ENCODE measurements at places on chromosomes 5 and 9.

DNA sequence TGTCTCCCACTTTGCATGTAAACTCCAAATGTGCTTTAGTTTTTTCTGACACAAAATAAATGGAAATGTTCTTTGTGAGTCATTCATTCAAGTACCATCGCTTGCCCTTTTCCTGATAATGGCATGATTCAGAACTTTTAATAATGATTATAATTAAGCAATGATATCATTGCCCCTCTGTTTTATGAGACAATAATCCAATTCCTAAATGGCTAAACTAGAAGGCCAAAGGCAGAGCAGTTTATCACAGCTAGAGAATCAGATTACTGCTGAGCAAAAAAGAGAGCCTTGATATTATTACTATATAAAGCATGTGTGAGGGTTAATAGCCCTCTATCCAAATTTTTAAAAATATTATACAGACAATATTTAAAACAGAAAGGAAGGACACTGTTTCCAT lies 484.2 kb upstream of the PTPRD start:
- DNase-seq, result no peak

- no peak for DNase-seq
Measured at GRCh38 chr5:143850050-143850683, 38.2 kb downstream of the HMHB1 start.

DNA sequence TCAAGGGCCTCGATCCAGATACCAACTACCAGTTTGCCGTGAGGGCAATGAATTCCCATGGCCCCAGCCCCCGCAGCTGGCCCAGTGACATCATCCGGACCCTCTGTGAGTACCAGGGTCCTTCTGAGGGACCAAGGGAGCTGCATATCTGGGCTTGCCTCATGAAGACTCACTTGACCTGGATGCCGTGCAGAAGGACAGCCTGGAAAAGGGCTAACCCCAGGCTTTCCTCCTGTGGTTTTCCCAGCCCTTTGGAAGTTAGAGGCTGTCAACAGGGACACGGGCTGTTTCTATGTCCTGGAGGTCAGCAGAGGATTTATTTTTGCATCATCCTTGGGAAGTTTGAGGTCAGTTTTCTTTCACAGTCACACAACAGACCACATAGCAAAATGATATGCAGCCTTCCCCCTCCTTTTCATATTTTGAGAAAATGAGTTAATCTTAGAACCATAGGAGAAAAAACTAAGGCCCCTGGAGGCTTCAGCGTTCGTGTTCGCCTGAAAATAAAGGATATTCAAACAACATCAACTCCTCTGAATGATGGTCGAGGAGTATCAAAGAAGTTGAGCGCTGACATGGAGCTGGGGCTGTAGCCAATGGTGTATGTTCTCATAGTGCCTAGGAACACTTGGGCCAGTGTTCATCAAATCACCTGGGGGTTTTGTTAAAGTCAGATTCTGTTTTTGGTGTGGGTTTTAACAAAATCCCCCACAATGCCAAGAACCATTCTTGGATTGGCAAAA lies 112.2 kb downstream of the EGFLAM start:
- no peak for DNase-seq

DNA sequence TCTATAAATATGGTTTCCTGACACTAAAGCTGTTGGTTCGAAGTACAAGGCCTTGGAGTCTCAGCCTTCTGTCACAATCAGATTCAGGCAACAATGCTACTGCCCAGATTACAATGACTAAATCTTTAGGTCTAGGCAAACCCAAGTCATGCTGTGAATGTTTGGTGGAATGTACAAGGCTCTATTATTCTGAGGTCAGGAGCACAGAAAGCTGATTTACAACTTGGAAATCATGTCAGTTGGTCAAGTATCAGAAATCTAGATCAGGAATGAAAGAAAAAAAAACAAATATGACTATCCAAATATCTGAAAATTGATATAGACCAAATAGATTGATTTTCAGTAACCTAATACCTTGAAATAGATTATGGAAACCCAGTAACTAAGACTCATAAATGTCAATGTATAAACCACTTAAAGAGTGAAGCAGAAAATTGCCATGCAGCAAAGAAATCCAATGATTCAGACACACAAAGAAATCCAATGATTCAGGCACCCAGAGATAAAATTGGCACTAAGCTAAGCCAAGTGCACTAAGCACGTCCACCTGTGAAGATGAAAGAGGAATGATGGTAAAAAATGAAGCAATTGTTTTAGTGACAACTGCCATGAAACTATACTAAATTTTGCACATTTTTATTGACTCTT lies 588.0 kb upstream of the TUSC1 start:
- no peak for DNase-seq

- no peak for DNase-seq
Measured at GRCh38 chr5:149024477-149024876, 38.4 kb downstream of the SH3TC2 start.

DNA sequence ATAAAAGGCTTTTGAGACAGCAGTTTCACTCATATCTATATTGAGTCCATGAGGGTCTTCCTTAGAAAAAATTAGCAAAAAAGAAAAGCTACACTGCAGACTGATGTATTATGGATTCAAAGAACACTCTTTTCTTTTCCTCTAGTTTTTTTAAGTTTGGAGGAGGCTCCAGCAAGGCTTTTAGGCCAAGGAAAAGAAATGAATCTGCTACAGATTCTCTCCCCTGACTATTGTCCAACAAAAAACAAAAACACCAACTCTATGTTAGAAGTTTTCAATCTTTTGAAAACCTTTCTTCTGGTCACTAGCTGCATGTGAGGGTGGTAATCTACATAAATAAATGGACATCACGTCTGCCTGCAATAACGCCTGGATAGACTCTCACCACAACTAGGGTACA lies 310.4 kb downstream of the ARL15 start:
- DNase-seq, result no peak

GRCh38 chr9:35617548-35617947 lies 665 bp downstream of the CD72 start:
- DNase-seq, result no peak

DNA sequence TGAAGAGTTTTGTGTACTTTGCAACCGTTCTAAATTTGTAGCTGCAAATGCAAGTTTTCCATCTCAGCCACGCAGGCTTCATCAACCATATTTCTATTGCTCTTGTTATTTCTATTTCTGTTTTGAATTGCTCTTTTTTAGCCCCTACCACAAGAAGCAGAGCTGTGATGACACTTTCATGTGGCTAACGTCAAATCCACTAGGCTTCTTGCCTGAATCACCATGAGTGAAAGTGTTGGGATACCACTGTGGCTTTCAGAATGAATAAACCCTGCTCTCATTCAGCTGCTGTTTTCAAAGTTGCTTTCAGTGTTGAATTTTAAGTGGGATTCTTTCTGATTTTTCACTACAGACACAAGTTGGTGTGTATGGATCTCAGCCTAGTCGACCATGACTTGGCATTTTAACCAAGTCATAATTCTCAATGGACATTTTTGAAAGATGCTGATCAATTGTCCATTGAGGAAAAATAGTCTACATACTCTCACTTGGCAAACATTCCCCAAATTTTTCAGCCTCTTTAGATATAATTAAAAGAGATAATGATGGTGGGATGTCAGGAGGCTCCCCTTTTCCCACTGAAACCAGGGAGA lies 41.0 kb upstream of the MTAP start:
- peak; percentile 65 for DNase-seq

DNA sequence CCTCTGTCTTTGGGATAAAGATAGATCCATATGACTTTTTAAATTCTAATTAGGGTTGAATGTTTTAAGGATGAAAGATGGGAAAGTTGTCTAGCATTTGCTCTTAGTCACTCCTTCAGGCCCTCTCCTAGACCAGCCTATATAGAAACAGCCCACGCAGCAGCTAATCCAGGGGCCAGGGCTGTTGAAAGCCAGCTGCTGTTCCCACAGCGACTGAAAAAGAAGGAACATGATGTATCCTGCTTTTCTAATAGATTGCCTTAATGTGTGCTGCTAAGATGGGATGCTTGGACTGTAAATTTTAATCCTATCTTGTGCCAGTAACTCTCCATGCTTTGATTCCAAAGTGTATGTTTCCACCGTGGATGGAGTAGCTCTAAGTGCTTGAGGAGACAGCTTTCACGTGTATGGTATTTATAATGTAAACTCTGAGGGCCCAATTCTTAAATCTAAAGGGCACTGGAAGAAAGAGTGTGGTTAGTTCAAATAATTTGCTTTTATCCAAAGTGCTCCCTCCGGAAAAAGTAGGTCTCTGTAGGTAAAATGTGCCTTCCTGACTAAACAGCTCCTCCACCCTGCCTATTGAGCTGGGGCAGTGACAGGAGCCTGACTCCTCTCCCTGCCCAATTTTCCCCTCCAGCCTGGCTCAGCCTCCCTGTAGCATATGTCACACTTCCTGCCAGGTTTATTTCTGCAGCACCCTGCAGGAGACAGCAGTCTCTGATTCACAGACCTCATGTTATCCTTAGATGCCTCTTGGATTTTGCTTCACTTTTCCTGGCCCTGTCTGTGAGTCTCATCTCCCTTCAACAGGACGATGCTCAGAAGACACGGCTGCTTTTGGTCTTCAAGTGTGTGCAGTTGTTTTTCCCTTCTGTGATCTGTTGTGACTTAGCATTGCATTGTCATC lies 33.2 kb downstream of the SLC36A1 start:
- DNase-seq, result no peak

DNA sequence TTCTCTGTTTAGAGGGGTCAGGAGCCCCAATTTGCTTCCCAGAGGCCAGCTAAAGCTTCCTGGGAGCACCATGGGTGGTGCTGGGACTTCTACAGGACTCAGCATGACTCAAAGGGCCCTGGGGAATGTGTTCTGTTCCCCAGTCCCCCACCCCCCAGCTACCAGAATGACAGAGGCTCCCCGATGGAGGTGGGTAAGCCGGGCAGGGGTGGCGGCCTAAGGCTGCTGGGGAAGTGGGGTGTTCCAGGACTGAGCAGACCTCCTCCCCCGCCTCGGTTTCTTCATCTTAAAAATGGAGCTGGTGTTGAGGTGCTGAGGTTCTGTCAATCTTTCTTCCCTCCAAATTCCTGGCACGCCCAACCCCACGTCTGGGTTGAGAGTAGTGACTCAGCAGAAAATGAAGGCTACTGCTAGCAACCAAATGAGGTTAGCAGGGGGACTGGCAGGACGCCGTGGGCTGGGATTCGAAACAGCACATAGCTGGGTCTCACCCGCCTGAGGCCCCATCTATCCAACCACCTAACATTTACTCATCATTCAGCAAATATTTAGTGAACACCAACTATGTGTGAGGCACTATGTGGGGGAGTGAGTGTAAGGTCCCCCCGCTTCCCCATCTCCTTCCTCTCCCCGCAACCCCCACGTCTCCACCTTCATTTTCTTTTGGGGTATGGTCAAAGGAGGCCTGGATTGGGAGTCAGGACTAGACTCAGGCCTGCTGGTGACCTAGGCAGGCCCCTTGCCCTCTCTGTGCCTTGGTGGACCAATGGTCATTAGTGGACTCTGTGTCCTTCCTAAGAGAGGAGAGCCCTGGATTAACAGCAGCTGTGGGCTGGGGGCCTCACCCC lies 50.2 kb downstream of the C9orf50 start:
- DNase-seq, result no peak

- no peak for DNase-seq
Measured at GRCh38 chr5:96370976-96371375, 62.1 kb downstream of the PCSK1 start.

DNA sequence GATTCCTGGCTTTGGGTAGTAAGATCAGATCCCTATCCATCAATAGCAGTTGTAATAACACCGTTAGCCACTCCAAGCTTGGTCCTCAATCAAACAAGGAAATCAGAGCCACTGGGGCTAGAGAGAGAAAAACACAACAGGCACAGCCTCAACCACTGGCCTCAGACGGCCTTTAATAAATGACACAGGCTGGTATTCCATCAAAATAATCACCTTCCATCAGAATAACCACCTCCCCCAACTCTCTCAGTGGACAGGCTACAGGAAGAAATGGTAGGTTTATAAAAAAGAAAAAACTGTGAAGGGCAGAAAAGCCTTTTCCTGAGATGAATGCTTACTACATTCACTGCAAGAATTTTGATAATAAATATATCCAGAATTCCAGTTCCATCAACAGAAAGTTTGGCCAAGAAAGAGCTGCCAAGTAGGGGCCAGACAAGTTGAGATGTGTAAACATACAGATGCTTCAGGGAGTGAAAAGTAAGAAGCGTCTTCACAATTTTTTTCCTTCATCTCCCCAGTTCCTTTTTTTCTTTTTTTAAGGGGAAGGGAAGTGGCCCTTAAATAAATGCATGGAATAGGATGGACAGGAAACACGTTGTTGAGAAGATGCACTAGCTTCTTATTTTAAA lies 5.5 kb downstream of the FOXD1 start:
- DNase-seq, result no peak

GRCh38 chr5:74476819-74477453 lies 163.6 kb downstream of the ENC1 start:
- DNase-seq, result no peak

DNA sequence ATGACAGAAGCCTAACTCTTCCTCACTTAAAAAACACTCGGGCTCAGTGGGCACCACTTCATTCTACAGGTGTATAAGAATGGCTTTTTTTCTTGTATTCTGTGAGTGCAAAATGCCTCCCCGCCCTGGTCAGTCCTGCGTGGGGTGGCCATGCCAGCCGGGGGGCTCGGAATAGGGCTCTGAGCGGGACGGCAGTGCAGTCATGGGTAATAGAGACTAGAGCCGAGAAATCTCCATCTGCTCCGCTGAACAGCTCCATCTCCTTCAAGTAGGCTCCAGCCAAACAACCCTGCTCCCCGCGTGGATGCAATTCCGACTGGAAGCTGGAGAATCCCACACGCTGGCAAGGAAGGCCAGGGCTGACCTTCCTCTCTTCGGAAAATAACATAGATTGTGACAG lies 317.0 kb upstream of the IRX4 start:
- no peak for DNase-seq

DNA sequence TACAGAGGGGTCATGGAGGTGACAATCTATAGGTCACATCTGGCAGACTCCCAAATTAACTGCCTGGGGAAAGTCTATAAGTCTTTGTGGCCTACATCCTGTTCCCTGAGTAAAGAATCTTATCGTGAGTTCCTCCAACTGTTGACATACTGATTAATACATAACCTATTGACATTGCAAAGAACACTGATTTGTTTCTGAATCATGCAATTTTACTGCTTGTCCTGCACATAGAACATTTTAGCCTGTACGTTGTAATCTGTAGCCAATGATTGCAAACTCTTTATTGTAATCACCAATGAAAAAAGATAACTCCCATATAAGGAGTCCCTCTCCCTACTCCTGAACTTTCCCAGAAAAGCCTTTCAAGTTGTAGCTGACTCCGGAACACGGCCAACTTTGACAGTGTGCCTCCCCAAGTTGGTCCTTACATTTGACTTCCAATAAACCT lies 18.8 kb upstream of the OR2K2 start:
- no peak for DNase-seq

DNA sequence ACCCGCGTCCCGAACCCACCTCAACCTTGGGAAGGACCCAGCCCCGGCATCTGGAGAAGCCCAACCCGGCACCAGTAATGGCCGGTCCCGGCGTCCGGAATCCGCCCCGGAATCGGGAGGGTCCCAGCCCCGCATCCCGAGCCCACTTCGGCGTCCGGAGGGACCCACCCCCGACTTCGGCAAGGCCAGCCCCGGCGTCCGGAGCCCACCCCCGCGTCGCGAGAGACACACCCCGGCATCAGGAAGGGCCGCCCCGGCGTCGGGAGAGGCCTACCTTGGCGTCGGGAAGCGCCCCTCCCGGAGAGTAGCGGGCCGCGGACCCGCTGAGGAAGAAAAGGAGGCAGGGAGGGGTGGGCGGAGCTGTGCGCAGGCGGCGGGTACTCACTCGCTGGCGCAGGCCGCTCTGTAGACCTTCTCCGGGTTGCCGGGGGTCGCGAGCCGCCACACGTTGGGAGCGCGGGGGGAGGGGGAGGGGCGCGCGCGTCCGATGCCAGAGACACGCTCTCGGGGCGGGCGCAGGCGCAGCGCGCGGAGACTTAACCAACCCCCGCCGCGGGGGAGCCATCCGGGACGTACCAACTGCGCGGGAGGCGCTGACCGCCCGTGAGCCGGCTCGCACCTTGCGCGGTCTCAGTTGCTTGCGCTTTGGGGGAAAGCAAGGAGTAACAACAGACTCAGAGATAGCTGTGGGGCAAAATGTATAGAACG lies at the start of gene UIMC1:
Gene UIMC1 (minus strand): TSS at position 515 of the 708 bp plus-strand sequence. CDS start 24,164 bp downstream, outside the sequence.
- DNase-seq, result peak; percentile 95

Measured in stimulated activated naive CD8-positive, alpha-beta T cell treated with anti-CD3 and anti-CD28 coated beads, Interleukin-15, amount 100 ng/mL, for 72 hours (primary cell).